Thyroid gland (tissue), 4 donors: ENCODE measurements at places on chromosomes 1 and 21. TPM values are rescaled to one million over a fixed set of nuclear protein-coding genes. Genes with fewer than 3 reads are reported as not detected.

GRCh38 chr1:13697738-13698137, 2.2 kb upstream of the PRDM2 start:
- no peak overlapping the region for H3K4me3 ChIP-seq
- no peaks in the 10 kb centered on the region for H3K27me3 ChIP-seq
- H3K36me3 ChIP-seq: no peaks in the 10 kb centered on the region
- no peak overlapping the region for H3K27ac ChIP-seq

- H3K4me3 ChIP-seq: no peak overlapping the region
- H3K27ac ChIP-seq: no peak overlapping the region
- no peaks in the 10 kb centered on the region for H3K27me3 ChIP-seq
Measured at GRCh38 chr1:145740269-145740668, 21.0 kb downstream of the CD160 start.

Gene ATPAF1
- 49.0 TPM for total RNA-seq

DNA sequence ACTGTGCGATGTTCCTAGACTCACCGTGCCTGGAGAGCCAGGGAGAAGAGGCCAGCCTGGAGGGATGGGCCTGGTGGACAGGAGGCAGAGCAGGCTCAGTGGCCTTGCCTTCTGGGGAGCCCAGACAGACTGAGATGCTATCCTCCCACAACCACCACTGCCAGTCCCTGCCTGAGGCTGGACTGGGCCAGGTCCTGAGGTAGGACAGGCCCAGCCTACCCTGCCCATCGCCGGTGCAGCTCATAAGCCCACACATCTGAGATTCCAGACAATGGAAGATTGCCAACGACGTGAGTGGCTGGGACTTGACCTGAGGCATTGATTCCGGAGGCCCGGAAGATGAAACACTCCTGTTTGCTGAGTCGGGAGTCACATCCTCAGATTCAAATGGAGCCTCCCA, 5.8 kb downstream of the CLEC20A start:
- no peaks in the 10 kb centered on the region for H3K36me3 ChIP-seq
- H3K27me3 ChIP-seq: no peaks in the 10 kb centered on the region
- H3K27ac ChIP-seq: no peak overlapping the region
- no peak for DNase-seq

DNA sequence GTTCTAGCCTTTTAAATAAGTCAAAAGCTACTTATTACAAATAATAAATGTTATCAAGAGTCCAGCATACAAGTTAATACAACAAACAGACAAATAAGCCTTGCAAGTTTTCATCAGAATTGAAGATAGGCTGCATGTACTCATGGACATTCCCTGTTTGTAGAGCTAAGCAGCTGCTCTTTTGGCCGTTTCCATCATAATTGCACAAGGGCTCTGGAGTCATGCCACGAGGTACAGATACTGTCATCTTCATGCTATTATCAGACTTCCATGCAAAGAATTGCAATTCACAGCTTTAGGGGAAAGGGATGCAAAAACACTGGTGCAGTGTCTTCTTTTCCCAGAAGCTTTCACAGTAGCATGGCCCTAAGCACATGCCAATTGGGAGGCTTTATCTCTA, 52.8 kb upstream of the TBX15 start:
- no peak overlapping the region for H3K27ac ChIP-seq
- no peaks in the 10 kb centered on the region for H3K36me3 ChIP-seq
- no peak for DNase-seq
- no peaks in the 10 kb centered on the region for H3K4me1 ChIP-seq

Gene GPATCH2
- total RNA-seq: 21.4 TPM

DNA sequence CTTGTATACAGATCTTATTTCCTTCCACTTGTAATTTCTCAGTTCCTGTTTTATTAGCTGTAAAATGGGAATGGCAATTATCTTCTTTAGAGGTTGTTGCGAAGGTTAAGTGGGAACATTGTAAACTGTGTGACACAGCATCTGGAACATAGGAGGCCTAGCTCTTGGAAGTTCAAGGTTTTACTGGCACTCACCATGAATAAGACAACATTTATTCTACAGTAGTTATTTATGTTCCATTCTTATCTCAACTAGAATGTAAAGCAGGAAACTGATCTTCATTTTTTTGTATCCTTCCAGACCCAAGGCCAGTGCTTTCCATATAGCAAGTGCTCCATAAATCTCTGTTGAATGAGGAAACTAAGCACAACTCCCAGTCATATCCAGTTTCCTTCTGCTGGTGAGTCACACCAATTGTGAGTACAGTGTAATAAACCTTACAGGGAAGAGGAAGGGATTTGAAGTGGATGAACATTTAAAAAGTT, 1.4 kb downstream of the BCL10 start:
- no peak overlapping the region for H3K27ac ChIP-seq
- no peak for DNase-seq
- H3K4me3 ChIP-seq: no peak overlapping the region
- H3K36me3 ChIP-seq: peaks cover 5% of the 10 kb centered on the region
- no peaks in the 10 kb centered on the region for H3K27me3 ChIP-seq

- H3K27me3 ChIP-seq: no peaks in the 10 kb centered on the region
- H3K4me1 ChIP-seq: peaks cover 17% of the 10 kb centered on the region
- H3K27ac ChIP-seq: no peak within 1 kb of the TSS
- no peaks in the 10 kb centered on the region for H3K36me3 ChIP-seq
Measured at GRCh38 chr1:40316595-40317393, at the start of gene COL9A2. COL9A2 (minus strand) TSS chr1:40317286; CDS start chr1:40317197, 89 bp downstream.

- H3K27ac ChIP-seq: peak overlapping the region; percentile 73
- peaks cover 19% of the 10 kb centered on the region for H3K4me1 ChIP-seq
- DNase-seq: no peak
- H3K27me3 ChIP-seq: no peaks in the 10 kb centered on the region
- peaks cover 3% of the 10 kb centered on the region for H3K36me3 ChIP-seq
- H3K4me3 ChIP-seq: no peak overlapping the region
Measured at GRCh38 chr1:232962761-232963745, 12.6 kb downstream of the NTPCR start.

GRCh38 chr1:199821029-199821779, 206.3 kb upstream of the NR5A2 start:
- H3K27me3 ChIP-seq: no peaks in the 10 kb centered on the region
- no peaks in the 10 kb centered on the region for H3K36me3 ChIP-seq
- H3K27ac ChIP-seq: no peak overlapping the region
- H3K4me1 ChIP-seq: no peaks in the 10 kb centered on the region

Gene TIAM1
- 2.5 TPM for total RNA-seq

DNA sequence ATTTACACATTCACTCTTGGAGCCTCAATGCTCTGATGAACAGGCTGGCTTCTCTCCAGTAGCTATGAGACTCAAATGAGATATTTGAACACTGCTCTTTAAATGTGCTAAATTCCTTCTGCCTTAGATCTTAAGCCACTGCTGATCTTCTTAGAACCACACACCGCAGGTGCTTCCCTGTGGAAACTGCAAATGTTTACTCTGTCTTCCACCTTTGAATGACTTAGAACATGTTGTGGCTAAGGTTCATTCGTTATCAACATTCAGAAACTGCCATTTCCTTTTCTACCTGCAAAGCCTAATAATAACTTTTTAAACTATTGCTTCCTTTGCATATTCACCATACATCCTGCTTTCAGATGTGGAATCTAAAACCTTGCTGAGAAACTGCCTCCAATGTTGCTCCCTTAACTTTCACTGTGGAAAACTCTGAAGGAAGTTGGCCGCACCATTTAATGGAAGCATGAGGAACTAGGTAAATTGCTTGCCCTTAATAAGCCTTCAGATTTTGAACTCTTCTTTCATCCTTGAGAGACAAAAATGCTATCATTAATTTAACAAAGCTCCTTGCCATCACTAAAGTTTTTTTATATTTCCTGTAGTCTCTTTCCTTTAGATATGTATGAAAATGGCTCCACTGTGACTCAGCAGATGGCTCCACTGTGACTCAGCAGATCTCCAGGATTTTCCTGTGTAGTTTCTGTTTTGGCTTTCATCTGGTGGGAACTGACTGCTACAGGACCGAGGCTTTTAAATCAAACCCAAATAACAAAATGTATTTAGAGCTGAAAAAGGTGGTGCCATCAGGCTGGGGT, 143.8 kb downstream of the TNFSF18 start:
- no peak overlapping the region for H3K4me3 ChIP-seq
- no peaks in the 10 kb centered on the region for H3K4me1 ChIP-seq
- H3K36me3 ChIP-seq: no peaks in the 10 kb centered on the region
- DNase-seq: no peak

Gene IL20
- not detected for total RNA-seq

Gene DSCAM
- not detected for total RNA-seq

DNA sequence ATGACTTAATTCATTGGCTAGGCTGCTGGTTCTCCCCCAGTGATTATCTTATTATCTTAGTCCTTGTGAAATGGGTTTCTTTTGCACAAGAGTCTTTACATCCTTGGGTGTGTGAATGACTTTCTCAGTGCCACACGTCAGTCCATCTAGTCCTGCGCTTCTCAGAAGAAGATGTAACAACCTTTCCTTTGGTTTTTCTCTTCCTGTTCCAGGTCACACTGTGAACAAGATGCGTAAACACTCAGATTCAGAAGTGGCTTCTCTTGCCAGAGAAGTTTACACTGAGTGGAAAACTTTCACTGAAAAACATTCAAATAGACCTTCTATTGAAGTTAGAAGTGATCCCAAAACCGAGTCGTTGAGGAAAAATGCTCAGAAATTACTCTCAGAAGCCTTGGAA, 35.0 kb downstream of the TCEANC2 start:
- no peaks in the 10 kb centered on the region for H3K36me3 ChIP-seq
- no peak overlapping the region for H3K4me3 ChIP-seq
- no peak for DNase-seq
- H3K4me1 ChIP-seq: no peaks in the 10 kb centered on the region
- H3K27me3 ChIP-seq: no peaks in the 10 kb centered on the region

- no peaks in the 10 kb centered on the region for H3K4me1 ChIP-seq
- H3K4me3 ChIP-seq: no peak overlapping the region
- no peak for DNase-seq
- no peaks in the 10 kb centered on the region for H3K36me3 ChIP-seq
- H3K27me3 ChIP-seq: no peaks in the 10 kb centered on the region
Measured at GRCh38 chr1:98110674-98111073, 189.8 kb upstream of the DPYD start.

DNA sequence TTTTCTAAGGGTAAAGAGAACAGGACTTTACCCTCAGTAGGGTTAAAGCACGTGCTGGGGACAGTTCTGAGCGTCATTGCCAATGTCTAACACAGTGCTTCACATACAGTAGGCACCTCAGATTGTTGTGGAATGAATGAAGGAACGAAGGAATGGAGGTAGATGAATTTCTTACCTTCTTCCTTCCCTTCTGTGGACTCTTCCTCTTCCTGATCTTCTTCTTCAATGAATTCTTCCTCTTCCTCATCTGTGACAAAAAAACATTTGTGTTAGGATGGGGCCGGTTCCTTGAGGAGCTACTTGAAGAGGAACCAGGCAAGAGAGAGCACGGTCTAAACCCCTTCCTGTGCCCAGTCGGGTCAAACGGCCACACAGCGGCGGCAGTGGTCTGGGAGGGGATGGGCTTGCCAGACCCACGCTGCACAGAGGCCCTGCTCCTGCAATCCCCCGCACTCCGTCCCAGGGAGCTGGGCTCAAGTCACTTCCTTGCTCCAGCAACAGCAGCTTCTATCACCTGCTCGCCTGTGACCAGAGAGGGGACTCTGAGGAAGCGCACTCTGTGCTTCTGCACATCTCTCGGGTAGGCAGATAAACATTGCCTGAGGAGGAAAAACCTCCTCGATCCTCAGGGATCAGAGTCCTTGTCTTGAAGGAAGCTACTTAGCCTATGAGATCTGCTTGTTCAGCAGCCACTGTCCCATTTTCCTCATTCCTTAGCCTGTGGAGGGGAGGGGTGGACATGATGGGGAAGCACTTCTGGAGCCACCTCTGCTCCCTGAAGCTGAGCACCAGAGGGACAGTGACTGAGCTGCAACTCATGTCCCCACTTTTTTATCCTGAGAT, 8.0 kb upstream of the SLC30A2 start:
- H3K4me3 ChIP-seq: no peak overlapping the region
- no peaks in the 10 kb centered on the region for H3K36me3 ChIP-seq
- H3K4me1 ChIP-seq: no peaks in the 10 kb centered on the region
- no peaks in the 10 kb centered on the region for H3K27me3 ChIP-seq

GRCh38 chr1:56060906-56061305, 518.5 kb downstream of the PLPP3 start:
- no peaks in the 10 kb centered on the region for H3K36me3 ChIP-seq
- H3K4me3 ChIP-seq: no peak overlapping the region
- H3K4me1 ChIP-seq: peaks cover 63% of the 10 kb centered on the region

GRCh38 chr1:218898921-218899320, 274.8 kb upstream of the LYPLAL1 start:
- DNase-seq: no peak
- H3K27ac ChIP-seq: no peak overlapping the region
- H3K4me1 ChIP-seq: no peaks in the 10 kb centered on the region

DNA sequence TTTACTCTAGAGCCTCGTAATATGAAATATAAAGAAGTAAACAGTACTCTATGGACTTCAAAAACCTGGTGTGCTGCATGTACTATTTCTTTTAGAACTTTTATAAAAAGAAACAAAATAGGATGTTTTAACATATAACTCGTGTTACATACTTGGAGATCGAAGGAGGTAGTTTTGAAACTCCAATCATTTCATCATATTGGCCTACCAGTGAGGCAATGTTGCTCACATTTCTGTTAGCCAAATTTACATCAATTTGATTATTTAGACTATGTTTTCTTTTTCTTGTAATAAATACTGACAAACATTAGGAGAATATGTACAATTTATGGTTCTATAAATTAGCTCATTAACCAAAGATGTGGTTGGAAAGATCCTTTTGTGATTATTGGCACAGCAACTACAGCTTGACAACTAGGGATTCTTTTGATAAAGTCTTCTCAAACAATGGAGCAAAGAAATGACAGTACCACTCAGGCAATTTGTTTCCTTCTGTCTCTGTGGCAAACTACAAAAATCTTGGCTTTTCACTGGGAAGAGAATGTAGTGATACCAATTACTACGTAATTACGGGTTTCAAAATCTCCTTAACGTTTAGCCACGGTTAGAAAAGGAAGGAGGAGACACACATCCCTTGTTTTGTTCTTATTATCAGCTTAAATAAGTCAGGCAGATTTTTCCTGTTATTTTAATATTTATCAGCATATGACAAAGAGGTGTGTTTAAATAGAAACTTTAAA, 266.6 kb upstream of the SGIP1 start:
- H3K4me3 ChIP-seq: no peak overlapping the region
- H3K36me3 ChIP-seq: no peaks in the 10 kb centered on the region
- DNase-seq: no peak

DNA sequence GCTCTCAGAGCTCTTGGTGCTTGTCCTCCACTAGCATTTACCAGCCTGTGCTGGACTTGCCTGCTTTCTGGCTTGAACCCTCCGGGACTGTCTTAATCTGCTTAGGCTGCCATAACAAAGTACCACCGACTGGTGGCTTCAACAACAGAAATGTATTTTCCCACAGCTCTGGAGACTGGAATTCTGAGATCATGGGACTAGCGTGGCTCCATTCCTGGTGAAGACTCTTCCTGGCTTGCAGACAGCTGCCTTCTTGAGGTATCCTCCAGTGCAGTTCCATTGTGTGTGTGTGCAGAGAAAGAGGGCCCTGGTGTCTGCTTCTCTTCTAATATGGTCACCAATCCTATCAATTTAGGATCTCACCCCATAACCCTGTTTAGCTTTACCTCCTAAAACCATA, 22.0 kb upstream of the RCAN1 start:
- H3K27me3 ChIP-seq: no peaks in the 10 kb centered on the region
- no peak for DNase-seq
- H3K27ac ChIP-seq: no peak overlapping the region
- no peaks in the 10 kb centered on the region for H3K4me1 ChIP-seq
- no peak overlapping the region for H3K4me3 ChIP-seq

Gene CD53
- total RNA-seq: 12.1 TPM

Gene EIF4G3
- total RNA-seq: 107 TPM
